ENCODE measurements at places on chromosomes 7 and 10.

GRCh38 chr10:42999385-43000020 lies 77.4 kb upstream of the RET start:
- no peak for DNase-seq

- DNase-seq: peak; percentile 82
Observed at GRCh38 chr7:28163949-28164348, 16.6 kb downstream of the JAZF1 start.

DNA sequence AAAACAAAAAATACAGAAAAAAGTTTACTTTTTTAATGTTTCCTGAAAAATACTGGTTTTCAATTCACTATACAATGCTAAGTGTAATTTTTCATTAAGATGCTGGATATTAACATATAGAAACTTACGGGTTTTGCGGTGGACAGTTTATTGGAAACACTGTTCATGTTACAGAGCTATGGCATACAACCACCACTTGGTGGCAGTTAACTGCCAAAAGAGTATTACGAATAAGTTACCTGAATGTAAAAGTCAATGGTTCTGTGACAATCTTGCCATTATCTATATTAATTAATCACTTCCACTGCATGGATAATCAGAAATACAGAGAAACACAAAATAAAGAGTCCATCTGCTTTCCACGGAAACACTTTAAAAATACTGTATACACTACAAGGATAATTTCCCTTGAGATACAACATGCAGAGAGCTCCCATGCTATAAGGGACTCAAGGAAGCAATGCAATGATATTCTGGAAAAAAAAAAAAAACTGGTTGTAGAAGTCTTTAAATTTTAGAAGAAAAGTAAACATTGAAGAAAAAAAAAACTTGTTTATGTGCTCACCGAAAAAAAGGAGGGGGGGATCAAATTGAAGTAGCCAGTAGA lies 97.0 kb downstream of the TPK1 start:
- DNase-seq: peak; percentile 27

DNA sequence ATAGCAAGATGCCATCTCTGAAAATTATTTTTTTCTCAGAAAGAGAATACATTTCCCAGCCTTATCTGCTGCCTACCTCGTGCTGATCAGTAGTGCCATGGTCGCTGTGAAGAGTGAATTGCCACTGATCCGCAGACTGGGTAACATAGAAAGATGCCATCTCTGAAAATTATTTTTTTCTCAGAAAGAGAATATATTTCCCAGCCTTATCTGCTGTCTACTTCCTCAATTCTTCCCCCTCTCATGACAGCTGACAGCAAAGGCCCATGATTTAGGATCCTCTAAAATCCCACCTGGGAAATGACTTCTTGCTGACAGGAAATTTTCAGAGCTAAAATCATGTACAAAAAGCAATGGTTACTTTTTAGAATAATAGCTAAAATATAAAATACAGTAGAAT lies 92.5 kb upstream of the AHR start:
- no peak for DNase-seq

- no peak for DNase-seq
Observed at GRCh38 chr7:71350680-71351079, 218.7 kb downstream of the GALNT17 start.

DNA sequence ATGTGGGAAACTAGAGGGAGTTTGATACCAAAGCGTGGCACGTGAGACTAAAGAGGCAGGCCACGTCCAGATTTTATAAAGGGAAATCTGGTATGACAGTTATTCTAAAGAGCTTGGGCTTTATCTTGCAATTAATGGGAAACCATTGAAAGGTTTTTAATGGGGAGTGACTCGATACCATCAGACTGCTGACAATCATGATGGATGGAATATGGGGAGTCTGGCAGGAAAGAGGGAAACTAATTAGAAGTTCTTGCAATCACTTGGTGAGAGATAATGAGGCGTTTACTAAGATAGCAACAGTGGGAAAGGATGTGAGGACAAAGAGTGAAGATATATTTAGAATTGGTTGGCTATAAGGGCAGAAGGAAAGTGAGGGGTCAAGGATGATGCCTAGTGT lies 94.0 kb downstream of the MBL2 start:
- DNase-seq: no peak

DNA sequence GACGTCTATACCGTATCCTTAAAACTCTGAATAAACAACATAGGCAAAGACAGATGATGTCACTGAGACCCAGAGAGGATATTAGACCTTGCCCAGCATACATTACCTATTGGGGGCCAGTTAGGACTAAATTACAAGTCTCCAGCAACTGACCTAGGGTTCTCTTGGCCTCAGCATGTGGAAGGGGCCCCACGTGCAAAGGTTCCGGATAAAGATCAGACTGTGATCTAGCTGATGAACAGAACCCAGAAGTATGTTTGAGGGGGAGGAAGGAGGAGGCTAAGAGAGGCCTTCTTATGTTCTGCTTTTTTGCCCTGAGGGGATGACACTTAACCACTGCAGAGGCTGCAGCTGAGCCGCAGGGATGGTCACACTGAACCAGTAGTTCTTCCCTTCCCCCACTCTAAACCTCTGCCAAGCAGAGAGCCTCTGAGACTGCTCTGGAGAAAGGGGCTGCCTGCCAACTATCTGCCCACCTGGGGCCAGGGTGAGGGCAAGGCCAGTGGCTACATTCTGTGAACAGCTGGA lies 24.0 kb upstream of the KMT2C start:
- DNase-seq: peak; percentile 24

DNA sequence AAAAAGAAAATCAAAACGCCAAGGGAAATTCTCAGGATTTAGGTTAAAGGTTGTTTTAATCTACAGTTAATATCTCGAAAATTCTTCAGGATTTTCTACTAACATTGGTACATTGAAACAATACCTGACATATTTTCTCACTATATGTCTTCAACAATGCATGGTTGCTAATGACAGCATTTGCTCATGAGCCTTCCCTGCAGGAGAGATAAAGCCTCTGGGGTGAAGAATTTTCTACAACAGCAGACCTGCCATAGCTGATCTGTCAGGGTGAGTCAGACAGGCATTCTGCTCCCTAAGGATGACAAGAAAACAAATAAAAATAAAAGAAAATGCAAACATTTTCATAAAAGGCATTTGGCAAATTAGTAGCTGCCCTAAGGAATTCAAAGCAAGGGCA lies 11.7 kb upstream of the GPR37 start:
- no peak for DNase-seq

- no peak for DNase-seq
Observed at GRCh38 chr7:265998-266850, 23.7 kb upstream of the FOXL3 start.

DNA sequence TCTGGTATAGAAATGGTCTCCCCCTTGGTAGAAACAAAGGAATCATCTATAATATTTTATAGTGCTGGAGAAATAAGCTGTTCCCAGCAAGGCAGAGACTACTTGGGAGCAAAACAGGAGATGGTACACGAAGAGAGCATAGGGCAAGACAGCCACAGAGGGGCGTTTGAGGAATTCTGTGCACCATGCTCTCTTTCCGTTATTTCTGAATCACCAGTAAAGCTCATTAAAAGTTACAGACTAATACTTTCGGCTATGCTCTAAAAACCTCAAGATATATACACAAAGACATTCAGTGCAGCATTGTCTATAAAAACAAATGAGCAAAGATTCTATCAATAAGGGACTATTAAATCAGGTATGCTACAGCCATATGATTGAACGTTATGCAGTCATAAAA lies 68.5 kb upstream of the FHIP2A start:
- no peak for DNase-seq

GRCh38 chr10:114239117-114239993 lies at the start of gene VWA2:
TSS of gene VWA2 (plus strand) at chr10:114239254. CDS start at chr10:114248714, 9,460 bp downstream.
- no peak for DNase-seq

DNA sequence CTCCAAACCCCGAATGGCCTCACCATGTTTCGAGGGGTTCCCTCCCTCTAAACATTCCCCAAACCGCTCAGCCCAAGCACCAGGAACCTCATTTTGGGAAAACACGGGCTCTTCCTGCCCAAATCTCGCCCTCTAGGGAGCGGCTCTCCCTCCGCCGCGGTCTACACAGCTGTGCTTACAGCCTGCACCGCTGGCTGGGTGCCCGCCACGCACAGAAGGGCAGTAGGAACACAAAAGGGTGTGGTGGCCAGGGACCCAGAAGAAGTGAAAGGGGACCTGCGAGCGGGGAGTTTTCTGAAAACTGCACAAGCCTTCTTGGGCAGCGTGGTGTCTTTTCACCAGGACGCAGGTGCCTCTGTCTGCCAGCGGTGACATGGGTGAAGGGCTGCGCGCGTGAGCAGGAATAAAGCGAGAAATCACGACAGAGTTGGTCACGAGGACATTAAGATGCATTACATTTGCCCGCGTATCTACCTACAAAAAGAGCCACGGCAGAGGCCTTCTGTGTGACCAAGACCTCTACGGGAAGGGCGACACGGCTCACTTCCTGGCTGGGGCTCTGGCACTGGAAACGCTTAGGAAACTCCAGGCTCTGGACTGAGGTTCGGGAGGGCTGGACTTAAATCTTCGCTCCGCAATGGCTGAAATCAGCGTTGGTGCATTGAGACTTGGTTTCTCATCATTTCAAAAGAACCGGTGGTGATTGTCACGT lies 171.7 kb downstream of the LSM5 start:
- DNase-seq: no peak

DNA sequence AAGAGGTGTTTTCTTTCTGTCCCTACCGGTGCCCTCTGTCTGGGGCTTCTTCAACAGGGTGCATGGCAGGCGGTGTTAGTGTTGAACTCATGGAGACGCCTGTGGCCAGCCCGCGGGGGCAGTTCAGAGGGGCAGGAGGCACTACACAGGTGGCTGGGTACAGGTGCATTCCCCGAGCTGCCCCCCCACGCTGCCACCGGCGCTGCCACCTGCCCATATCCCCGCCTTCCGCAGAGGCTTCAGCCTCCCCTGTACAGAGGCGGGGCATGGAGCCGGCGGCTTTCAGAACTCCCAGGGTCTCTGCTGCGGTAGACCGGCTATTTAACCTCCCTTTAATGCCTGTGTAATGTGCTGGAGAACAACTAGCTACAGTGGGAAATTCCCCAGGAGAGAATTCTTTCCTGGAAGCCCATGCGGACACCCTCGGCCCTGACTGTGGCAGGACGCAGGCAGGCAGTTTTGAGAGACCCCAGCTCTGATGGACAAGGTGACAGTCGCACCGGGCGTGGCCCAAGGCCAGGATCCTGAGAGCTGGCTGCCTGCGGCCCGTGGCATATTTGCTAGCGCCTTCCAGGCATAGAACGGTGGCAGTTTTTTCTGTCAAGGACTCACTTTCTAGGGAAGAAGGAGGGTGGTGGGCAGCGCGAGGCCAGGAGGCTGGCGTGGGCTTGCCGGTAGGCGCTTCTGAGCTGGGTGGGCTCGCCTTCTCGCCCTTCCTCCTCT lies 53.7 kb upstream of the ZNF32 start:
- no peak for DNase-seq

DNA sequence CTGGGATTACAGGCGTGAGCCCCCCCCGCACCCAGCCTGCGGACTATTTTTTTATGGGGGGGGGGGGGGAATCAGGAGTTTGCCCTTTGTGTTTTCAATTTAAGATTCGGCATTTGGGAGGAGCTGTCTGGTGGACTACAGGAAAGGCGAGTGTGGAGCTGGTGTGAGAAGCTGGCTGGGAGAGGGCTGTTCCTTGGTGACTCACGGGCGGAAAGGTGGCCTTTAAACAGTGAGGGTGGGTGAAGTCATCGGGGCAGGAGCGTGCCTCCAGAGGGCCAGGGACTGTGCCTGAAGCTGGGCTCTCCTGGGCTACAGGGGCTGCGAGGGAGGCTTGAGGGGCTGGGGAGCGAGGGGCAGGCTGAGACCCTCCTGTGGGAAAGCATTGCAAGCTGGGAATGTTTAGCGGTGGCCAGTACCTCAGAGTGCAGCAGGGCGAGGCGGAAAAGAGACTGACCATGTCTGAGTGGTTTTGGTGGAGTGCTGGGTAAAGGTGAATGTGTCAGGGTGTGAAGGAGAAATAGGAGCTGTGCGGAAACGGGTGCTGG lies 39.7 kb upstream of the ZNF32 start:
- no peak for DNase-seq

DNA sequence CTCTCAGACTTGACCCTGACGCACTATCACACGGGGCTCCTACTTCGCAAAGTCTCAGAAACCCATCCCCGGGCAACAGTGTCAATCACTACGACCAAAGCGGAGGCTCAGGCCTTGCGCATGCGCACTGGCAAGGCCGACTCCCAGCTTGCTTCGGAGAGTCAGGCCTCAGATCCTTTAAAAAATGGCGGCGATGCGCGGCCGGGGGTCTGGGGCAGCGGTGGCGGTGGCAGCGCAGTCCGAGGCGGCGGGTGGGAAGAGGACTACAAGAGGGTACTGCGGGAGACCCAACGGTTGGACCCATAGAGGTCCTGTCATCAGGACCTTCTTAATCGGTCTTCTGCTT lies 196.9 kb downstream of the ZNF716 start:
- no peak for DNase-seq

DNA sequence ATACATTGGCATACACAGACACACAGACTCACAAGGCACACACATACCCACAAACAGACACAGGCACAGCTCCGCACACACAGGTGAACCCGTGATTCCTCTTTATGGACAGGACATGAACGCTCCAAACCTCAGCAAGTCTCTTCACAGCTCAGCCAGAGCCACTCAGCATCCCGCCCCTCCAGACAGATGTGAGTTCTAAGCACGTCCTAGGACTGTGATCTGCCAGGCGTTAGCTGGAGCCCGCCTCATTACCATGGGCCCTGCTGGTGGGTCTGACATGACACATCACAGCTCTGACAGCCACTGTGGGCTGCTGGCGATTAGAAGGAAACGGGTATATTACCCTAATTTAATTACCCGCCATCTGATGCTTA lies 176.7 kb upstream of the PPP2R2D start:
- DNase-seq: no peak

GRCh38 chr7:57769958-57770357 lies 320.0 kb downstream of the ZNF716 start:
- no peak for DNase-seq

- DNase-seq: no peak
Observed at GRCh38 chr10:9296190-9296589, 1241.7 kb downstream of the GATA3 start.

DNA sequence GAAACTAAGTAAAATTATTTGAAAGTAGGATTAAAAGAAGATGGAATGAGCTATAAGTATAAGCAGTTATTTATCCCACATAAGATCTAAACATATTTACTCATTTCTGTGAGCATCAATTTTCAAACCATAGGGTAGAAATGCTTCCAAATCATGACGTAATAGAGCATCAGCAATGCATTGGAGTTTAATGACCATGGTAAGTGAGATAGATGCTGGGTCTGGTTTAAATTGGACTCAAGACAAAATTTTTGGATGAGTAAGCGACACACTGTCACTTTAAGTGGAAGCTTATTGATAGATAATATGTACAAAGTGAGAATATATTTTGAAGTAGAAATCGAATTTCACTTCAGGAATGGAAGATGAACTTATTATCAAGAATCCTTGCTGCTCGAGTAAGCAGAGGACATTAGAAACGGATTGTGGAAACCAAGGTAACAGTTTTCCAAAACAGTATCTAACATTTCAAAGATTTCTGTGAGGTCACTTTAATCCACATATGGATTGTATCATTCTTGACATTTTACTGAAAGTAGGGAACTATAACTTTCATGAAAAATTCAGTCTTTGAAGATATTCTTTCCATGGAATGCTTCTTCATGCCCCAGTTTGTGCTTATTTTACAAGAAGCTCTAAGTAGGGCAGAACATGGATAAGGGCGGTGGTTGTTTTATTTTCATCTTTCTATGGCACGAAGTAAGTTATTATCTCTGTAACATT lies 85.8 kb downstream of the AGMO start:
- no peak for DNase-seq

Data from amniotic epithelial cell (primary cell).